Small intestine (tissue), 16 donors: ENCODE measurements at places on chromosomes 2 and 18.

GRCh38 chr2:42364658-42365057 lies 3.6 kb upstream of the COX7A2L start:
- no peak for DNase-seq

DNA sequence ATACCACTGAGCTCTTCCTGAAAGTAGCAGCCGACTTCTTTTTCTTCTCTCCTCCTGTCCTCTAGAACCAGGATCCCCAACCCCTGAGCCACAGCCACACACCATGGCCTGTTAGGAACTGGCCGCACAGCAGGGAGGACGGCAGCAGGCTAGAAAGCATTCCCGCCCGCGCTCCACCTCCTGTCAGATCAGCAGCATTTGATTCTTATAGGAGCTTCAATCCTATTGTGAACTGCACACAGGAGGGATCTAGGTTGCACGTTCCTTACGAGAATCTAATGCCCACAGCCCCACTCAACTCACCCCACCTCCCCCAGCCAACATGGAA lies 179.1 kb upstream of the SH3BP4 start:
- no peak for DNase-seq

DNA sequence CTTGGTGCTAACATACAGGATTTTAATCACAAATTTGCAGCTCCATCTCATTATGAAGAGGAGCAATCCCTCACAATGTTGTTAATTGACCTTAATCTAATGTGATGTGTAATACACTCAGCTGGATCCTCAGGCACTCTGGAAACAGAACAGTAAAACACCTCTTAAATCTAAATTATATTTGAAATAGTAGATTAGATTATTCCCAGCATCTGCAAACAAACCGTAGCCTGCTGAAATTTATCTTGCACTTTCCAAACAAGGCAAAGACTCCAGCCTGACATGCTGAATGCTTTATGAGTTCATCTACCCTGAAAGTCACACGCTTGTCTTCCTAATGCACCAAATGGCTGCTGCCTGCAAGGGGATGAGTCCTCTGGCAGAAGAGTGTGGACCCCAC lies 402.3 kb upstream of the GYPC start:
- DNase-seq = no peak

GRCh38 chr2:78977661-78978145 lies 47.8 kb upstream of the REG3G start:
- DNase-seq = no peak

- no peak for DNase-seq
Measured at GRCh38 chr2:172065111-172065510, 20.2 kb upstream of the DLX1 start.

DNA sequence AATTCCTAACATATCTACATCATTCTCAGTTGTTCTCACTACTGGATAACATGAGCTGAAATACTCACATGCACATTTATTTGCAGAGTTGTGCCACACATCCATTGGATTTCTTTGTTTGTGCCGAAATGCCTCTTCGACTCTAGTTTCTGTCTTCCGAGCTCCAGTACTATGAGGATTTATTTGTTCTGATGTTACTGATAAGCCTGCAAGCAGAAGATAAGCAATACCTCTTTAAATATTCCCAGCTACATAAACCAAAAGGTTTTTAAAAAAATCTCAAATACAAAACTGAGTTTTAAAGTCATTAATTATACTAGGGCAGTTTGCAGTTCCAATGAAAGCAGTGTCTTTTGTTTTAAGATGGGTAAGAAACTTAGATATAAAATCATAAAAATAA lies 164.8 kb downstream of the ATAD2B start:
- DNase-seq = no peak
